AG20443 (cell line): ENCODE measurements at places on chromosomes 11 and 22.

DNA sequence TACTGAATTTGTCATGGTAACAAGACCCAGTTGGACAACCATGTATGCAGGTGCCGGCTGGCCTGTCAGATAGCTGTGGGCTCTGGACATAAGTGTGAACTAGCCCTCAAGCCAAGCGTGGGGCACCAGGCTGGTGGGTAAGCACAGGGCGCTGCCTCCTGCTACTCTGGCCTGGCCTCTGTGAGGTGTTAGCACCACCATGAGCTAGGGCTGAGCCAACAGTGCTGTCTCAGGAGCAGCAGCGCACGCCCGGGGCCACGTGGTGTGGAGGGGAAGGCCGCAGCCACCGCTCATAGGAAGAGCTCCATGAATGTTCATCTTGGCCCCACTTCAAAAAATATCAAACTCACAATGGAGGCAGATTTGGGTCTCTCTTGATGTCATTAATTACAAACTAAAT, 35.3 kb upstream of the GNB1L start:
- DNase-seq = no peak

DNA sequence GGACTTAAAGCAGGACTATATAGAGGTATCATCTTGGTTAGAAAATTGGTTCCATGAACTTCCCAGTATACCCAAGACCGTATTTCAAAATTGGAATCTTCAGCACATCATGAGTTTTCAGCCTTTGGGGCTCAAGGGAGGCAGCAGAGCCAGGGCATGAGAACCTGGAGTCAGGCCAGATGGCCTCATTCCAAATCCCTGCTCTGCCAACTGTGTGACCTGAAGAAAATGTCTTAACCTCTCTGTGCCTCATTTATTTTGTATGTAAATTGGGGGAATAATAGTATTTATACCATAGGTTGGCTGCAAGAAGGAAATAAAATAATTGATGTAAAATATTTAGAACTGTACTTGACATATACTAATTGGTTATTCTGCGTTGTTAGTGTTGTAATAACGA, 987.6 kb downstream of the TBC1D22A start:
- DNase-seq = no peak

DNA sequence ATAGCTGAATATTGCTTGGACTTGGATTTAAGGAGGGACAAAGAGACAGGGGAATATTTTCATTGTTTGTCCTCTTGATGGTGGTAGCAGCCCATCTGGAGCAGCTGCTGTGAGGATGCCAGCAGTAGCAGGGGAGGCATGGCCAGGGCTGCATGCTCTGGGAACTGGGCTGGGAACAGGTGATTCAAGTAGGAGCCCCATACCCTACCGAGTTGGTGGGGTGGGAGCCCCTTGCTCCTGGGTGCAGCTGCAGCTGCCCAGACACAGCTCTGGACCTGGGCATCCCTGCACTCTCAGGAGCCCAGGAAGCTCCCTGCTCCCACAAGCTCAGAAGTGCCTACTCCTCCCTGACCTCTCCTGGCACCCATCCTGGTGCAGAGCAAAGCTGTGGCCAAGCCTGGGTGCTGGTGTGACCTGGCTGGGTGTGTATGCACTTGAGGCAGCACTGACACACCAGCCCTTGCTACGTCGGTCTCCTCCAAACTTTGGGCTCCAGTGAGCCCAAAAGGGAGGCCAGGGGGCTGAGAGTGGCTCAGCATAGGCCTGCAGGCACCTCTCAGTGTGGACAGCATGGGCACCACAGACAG, 341.8 kb upstream of the CCDC179 start:
- no peak for DNase-seq

GRCh38 chr11:65095974-65096806, at the start of gene VPS51:
VPS51 (plus strand) TSS chr11:65096214; CDS start chr11:65096251, 37 bp downstream.
- peak; percentile 95 for DNase-seq

GRCh38 chr11:9219572-9219971, 45.6 kb downstream of the DENND5A start:
- DNase-seq = peak; percentile 71

DNA sequence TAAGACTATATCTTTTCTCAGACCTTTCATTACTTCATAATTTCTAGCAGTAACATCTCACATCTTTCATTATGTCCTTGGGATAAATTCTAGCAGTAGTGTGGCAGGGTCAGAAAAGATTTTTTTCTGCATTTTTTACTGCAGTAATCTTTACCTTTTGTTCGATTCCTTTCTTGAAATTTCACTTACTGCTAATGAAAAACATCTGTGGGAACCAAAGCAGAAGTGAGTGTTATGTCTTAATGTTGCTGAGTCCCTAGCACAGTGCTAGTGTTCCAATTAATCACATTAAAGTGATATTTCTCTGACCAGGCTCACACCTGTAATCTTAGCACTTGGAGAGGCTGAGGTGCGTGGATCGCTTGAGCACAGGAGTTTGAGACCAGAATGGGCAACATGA, 123.6 kb downstream of the EHF start:
- no peak for DNase-seq

DNA sequence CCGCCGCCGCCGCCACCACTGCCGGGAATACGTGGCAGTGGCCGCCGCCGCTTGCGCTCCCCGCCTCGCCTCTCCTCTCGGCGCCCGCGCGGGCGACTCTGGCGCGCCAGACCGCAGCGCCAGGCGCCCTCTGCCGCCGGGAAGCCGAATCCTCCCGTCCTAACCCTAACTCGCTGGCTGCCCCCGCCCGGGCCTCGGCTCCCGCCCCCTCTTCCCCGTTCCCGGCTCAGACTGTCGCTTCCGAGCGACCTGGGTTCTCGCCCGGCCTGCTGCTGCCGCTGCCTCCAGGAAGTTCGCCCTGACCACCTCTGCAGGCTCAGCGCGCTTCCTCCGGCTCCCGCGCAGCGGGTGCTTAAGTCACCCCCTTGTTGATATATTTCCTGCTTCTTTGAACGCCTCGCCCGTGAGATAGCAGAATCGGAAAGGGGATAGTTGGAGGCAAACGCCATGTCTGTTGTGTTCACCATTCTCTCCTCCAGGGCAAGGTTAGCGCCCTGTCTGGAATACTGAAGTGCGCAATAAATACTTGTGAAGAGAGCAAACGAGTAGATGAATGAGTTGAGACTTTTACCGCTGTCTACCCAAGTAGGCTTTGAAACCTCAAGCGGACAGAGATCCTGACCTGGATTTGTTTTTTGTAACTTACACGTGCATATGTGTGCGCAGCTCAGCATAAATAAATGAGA, at the start of gene SMCO4:
Gene SMCO4 (minus strand): TSS at position 100 of the 686 bp plus-strand sequence. CDS start 64,202 bp downstream, outside the sequence.
- peak; percentile 96 for DNase-seq

DNA sequence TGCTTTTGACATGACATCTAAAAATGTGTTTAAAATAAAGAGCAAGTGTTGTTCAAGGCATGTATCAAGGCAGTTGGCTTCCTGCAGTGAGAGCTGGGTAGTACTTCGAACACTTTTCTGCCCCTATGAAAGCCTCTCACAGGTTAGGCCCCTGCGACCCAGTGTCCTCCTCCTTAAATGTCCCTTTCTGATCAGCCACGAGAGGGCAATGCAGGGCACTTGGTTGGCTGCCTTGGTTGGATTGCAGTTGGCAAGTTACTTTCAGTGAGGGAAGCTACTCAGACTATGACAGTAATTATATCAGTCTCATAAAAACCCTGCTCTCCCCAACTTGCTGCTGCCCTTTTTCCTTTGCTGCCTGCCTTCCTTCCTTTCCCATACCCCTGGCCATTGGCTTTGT, 743.8 kb downstream of the NTM start:
- DNase-seq = peak; percentile 51

DNA sequence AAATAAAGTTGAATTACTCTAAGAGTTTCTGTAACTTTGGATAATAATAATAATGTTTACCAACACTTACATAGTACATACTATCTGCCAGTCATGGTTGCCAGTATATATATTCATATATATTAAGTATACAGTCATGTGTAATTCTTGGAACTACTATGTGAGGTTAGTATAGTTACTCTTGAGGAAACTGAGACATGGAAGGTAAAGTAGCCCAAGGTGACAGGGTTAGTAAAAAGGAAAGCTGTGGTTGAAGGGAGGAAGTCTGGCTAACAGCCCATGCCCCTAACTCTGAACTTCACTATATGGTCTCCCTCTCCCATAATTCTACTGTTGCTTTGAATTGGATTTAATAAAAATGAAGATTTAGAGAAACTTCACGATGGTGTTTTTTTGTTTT, 24.9 kb downstream of the FDX1 start:
- DNase-seq = no peak

DNA sequence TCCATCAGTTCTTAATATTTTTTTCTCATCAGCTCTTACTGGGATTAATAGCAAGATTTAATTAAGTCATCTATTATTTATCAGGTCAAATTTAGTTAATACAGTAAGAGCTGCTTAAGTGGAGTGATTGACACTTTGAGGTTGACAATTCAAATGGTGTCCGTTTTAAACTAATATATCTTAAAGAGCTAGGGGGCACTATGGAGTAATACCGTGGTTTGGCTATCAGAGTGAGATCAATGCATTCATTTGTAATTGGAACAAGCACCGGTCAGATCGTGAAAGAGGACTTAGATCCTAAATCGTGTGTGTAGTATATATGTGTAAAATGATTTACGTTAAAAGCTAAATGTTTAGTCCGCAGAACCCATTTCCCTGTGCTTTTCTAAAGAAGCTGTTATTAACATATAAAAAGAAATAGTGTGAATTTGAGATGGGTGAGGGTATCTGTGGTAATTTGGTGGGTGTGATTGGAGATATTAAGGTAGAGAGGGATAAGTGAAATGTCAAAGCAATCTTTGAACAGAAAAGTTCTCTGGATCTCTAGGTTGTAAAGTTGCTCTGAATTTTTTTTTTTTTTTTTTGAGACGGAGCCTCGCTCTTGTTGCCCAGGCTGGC, 2.3 kb downstream of the SIK2 start:
- DNase-seq = peak; percentile 21

- peak; percentile 57 for DNase-seq
Observed at GRCh38 chr11:73401217-73401923, 25.2 kb downstream of the RELT start.

DNA sequence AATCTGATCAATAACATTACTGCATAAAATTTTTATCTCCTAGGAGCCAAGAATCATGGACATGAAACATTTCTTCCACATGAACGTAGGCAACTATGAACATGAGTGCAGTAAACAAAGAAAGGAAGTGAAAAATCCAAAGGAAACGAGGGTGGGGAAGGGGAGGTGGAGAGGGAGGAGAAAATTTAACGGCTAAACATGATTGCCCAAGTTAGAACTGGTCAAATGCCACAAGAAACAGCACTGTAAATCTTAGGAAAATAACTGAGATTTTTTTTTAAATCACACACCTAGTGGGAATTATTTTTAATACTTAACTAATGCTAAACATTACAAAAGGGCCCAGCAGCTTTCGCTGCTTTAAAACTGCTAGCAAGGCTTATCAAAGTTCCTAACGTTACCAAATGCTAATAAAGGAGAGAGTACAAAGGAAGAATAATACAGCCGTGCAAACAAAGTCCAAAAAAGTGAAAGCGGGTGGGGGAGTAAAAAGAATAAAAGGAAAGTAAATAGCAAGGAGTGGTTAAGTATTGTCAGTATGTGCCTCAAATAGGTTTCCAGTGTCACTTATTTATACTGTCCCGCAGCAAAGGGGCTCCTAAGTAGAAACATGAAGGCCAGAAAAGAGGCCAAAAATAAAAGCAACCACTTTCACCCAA, 13.7 kb downstream of the NARS2 start:
- DNase-seq = no peak
